ENCODE measurements at places on chromosomes 3 and 15.

DNA sequence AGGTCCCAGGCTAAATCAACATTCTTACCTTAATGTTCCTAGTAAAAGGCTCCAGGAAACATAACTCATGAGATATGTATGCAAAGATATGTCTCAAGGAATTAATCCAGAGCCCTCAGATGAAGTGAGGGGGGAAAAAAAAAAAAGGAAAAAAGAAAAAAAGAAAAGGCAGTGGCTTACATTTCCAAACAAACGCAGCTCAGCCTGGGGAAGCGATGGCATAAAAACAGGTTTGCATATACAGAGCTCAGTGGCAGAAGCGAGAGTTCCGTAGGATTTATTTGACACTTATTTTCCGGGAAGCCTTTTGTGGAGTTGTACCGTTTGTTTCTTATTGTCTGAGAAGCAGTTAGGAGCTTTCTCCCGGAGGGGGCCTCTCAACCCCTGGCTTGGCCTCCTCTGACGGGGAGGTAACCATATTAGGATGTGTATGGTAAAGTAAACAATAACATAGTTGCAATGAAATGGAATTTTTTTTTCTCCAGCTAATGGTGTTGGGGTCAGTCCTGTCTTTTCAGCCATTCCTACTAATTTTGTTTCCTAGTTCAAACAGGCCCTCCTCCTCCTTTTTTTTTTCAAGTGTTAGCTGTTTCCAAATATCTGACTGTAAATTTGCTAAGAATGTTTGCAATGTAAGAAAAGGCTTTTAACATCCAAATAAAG, 338.6 kb downstream of the FOXP1 start:
- no peak for DNase-seq

- no peak for DNase-seq
These were observed 73.4 kb downstream of the SLCO3A1 start for GRCh38 chr15:91926908-91927270.

DNA sequence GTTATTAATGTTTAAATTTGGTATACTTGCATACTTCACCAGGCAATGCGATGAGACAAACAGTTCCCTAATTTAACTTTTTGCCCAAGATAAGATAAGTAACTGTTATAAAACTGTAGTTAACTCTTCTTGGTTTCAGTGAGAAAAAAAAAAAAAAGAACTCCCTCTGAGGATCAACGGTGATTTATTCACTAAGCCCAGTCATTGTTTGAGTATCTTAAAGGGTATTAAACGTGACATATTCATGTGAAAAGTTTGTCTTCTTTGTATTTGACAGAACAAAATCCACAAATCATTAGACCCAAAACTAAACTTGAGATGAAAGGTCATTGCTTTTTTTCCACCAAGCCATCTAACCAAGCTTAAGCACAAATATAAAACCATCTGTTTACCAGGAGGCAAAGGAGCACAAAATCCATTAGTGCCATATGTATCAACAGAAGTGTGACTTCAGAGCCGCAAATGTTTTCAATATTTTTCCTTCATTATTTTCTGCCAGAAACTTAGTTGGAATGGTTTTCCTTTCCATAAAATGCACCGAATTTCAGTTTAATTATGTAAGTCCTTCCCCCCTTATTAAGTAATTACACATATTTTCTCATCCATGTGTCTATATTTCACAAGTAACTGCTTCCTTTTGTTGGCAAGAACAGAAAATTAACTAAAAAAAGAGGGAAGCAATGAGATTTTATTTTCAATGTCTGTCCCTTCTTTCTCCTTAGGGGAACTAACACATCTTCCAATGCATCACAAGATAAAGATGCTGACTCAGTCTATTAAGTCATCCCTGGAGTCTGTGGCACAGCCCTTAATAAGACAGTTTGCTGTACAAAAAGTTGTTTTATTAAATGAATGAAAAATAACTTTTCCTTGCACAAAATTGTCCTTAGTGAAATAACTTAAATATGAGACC, 92.2 kb upstream of the RAP2B start:
- no peak for DNase-seq

- no peak for DNase-seq
These were observed 381.8 kb downstream of the NAALADL2 start for GRCh38 chr3:175240921-175241320.

DNA sequence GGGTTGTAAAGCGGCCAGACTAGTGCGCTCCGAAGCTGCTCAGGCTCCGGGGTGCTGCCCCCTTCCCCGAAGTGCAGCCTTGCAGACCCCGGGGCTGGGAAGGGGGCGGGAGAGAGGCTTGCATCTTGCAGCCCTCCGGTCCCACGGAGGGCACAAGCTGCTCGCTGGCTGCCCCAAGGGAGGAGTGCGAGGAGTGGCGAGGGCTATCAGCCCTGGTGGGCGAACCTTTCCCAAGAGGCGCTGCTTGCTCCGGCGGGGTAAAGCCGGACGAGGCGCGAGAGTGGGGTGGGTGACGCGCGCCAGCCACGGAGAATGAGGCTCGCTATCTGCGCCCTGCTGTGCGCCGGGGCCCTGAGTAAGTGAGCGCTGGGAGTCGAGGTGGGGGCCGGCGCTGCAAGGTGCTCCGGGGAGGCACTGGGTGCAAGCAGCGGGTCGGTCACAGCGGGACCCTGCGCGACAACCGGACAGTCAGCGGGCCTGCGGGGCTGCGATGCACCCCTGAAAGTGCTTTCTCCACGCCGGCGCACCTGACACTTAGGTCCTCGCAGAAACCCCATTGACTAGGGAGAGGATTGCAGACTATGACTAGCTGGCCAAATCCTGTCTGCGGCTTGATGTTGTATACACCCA, 12.7 kb upstream of the TOPBP1 start:
- peak; percentile 50 for DNase-seq

GRCh38 chr3:127867986-127868385, 45.7 kb upstream of the MGLL start:
- DNase-seq, result no peak

GRCh38 chr3:118781839-118782238, 252.8 kb downstream of the IGSF11 start:
- DNase-seq, result no peak

DNA sequence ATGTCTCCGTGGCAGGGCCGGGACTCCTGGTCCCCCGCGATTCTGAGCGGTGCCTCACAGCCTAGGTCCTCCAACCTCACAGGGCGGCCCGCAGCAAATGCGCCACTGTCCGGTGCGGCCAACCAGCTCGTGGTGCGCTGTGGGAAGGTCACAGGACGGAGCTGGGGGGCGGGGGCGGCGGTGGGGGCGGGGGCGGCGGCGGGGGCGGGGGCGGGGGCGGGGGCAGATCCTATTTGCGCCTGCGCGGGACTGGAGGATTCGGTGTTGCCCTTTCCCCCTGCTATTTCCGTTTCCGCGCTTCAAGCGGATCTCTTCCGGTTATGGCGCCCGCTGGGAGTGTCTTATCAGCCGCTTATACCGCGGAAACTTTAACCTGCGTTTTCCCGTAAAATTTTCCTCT, 106.7 kb upstream of the SNRPN start:
- no peak for DNase-seq

- DNase-seq, result no peak
These were observed 124.3 kb downstream of the TMEM266 start for GRCh38 chr15:76183930-76184649.

DNA sequence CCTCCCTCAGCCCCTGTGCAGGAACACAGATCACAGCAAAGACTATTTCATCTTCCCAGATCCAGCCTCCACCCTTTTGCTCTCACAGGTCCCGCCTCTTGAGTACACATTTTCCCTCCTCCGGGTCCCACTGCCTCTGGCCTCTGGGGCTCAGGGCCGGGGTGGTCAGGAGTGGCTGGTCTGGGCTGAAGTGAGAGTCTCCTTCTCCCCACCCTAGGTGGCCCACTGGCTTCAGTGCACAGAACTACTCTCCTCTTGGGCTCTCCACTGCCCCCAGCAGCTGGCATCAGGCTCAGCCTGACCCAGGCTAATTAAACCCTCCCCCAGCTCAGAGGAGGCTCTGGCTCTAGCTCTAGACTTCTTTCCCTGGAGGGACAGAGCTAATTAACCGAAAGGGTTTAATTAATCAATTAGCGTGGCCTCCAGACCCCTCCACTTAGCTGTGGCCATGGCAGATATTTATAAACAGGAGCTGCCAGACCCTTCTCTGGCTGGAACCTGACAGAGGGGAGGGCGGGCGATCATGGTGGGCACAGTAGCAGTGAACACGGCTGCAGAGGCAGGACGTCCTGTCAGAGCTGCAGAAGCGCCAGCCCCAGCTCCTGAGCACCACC, 15.1 kb downstream of the DUSP7 start:
- DNase-seq, result peak; percentile 66

DNA sequence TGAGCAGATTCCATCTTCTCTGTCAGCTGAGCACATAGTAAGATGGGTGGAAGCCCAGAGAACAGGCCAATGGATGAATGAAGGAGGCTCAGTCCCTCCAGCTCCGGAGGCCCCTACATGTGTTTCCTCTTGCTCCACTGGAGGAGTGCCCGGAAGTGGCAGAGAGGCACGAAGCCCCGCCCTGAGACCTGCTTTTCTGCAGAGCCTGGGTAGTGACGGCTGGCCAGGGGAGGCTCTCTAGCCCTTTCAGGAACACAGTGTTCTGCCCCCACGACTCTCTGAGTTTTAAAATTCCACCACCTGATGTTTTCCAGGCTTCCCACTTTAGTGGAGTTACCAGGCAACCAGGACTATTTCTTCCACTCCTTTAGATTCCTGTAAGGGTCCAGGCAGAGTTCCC, 149.4 kb upstream of the SLC6A11 start:
- DNase-seq, result no peak

GRCh38 chr15:82726816-82727215, 17.1 kb upstream of the AP3B2 start:
- DNase-seq, result no peak

DNA sequence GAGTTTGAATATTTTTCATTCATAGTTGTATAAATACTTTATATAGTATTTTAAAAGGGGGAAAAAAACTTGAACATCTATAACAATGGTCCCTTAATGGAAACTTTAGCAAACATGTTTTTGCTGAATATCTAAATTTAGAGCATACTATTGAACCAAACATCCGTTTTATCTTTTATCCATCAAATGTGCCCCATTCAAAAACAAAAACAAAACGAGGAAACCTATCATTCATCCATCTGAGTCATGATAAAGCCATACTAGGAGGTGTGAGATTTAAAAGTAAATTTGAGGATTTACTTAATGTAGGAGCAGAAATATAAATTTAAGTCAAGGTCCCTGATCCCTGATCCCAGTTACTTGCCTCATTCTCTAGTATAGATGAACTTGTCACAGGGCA, 463.6 kb upstream of the MDFIC2 start:
- DNase-seq, result no peak

- DNase-seq, result no peak
These were observed 138.3 kb downstream of the ALDH1A2 start for GRCh38 chr15:57927091-57927631.

All from iPS-NIHi11 (cell line).